ENCODE measurements at places on chromosomes 7 and 10.

GRCh38 chr7:38863601-38864291, 45.2 kb downstream of the VPS41 start:
- no peak for DNase-seq

DNA sequence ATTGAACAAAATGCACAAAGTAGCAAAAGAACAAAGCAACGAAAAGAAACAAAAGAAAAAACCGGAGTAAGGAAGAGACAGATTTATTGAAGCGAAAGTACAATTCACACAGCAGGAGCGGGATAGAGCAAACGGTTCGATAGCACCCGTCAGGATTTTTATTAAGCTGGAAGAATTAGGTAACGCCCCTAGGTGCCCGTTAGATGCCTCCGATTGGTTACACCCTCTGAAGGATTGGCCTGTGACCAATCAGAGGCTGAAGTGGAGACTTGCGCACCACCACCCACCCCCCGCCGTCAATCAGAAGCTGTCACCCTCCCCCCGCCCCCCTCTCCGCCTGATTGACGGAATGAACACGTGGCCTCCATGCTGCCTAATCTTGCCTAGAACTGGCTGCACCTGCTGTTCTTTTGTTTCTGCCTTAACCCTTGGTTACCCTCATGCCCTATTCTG, 16.8 kb downstream of the OCM2 start:
- DNase-seq, result peak; percentile 14

GRCh38 chr10:102994531-102995295, 76.6 kb downstream of the CNNM2 start:
- DNase-seq, result no peak

DNA sequence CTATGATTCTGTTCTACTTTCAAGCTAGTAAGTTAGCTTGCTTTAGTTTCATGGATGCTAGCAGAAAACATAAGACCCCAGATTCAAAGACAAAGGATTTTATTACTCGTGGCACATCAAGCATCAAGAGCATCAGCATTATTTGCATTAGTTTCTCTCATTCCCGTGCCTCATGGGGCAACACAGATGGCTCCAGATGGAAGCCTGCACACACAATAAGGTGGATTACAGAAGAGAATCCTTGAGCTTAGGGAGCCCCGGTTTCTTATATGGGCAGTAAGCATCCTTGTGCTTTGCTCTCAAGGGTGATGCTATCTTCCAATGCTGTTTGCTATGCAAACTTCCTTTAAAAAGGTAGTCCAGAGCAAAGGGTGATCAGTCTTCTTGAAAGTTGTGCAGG, 10.7 kb upstream of the CAPZA2 start:
- no peak for DNase-seq

DNA sequence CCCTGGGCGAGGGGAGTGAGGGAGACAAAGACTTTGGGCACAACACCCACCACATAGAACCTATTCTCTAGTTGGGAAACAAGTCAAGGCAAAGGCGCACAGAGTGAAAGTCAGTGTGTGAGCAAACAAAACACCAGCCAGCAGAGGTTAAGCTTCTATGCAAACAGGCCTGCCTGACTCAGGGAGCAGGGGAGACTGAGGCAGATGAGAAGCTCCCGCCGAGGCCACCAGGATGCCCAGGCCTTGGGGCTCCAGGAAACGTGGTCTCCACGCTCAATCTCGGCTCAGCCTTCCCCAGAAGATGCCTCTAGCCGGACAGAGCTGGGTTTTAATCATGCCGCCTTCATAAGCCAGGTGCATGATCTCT, 74.1 kb upstream of the KCNMA1 start:
- DNase-seq, result no peak

Data from hypothalamus (tissue), 51 donors.